Activated naive CD8-positive, alpha-beta T cell treated with anti-CD3 and anti-CD28 coated beads, Interleukin-2, amount 10 ng/mL, durations not matched to agents 7 days and 5 days (primary cell): ENCODE measurements at places on chromosomes 13 and 19. TPM values are rescaled to one million over a fixed set of nuclear protein-coding genes. Genes with fewer than 3 reads are reported as not detected.
A peak's percentile ranks its signal among the peaks of the same experiment; 100 is the strongest.

ZNF283 gene
- 11.5 TPM for total RNA-seq

DNA sequence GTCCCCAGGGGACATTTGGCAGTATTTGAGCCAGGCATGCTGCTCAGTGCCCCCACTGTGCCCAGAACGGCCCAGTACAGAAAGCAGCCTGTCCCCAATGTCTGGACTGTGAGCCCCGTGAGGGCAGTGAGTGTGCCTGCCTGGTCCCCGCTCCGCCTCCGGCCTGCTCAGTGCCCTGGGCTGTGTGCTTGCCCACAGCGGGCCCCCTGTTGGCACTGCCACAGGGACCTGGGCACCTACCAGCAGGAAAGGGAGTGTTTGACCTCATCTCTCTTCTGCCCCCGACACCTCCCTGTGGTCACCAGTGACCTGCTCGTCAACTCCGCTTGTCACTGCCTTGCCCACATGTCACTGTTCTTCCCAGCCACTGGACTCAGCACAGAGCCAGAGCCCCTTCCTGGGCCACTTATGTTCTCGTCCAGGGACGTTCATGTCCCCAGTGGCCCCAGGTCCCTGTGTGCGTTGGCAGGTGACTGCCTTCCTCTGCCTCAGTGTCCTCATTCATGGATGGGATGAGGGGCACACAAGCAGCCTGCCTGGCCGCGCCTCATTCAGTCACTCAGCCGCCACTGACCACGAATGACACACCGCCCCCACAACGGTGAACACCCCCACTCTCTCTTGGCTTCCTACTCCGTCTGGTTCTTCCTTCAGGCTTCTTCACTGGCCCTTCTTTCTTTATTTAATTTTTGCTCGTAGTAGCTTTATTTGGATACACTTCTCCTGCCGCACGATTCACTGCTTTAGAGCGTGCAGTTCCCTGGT lies 2.8 kb downstream of the FZR1 start:
- H3K4me3 ChIP-seq, result peak overlapping the region; percentile 4
- peaks cover 22% of the 10 kb centered on the region for H3K4me1 ChIP-seq
- H3K27ac ChIP-seq, result peak overlapping the region; percentile 6
- peaks cover 14% of the 10 kb centered on the region for H3K36me3 ChIP-seq
- H3K27me3 ChIP-seq, result no peaks in the 10 kb centered on the region

GRCh38 chr13:27635266-27635665 lies 13.6 kb downstream of the POLR1D start:
- H3K4me1 ChIP-seq, result peaks cover 24% of the 10 kb centered on the region
- H3K27me3 ChIP-seq, result no peaks in the 10 kb centered on the region
- H3K4me3 ChIP-seq, result no peak overlapping the region
- no peak overlapping the region for H3K27ac ChIP-seq

DNA sequence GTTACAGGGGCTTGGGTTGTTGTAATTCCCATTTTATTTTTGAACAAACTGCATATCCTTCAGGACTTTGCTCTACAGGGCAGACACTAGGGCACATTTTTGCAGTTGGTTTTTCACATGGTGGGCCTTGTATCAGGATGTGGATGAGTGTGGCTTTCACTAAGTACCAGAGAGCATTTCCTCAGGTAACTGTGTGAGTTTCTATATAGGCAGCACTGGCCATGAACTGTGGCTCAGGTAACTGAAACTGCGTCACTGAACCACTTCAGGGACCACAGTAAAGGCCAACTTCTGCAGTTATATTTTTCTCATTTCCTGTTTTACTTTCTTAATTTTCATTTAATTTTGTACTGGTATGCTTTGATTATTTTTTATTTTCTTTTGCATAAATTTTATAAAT lies 166.5 kb downstream of the ZNF486 start:
- peaks cover 3% of the 10 kb centered on the region for H3K27me3 ChIP-seq
- H3K4me3 ChIP-seq, result peak overlapping the region; percentile 15
- no peak for DNase-seq
- peaks cover 4% of the 10 kb centered on the region for H3K4me1 ChIP-seq
- peaks cover 22% of the 10 kb centered on the region for H3K36me3 ChIP-seq
- H3K27ac ChIP-seq, result peak overlapping the region; percentile 62

PSPN gene
- total RNA-seq, result 2.7 TPM

CCNE1 gene
- 23.5 TPM for total RNA-seq

- H3K4me3 ChIP-seq, result no peak overlapping the region
- no peak overlapping the region for H3K27ac ChIP-seq
- H3K27me3 ChIP-seq, result no peaks in the 10 kb centered on the region
Observed at GRCh38 chr19:30593356-30593755, 221.2 kb downstream of the ZNF536 start.

- DNase-seq, result no peak
- H3K4me1 ChIP-seq, result no peaks in the 10 kb centered on the region
Observed at GRCh38 chr19:31940396-31940795, 405.0 kb upstream of the ZNF507 start.

GRCh38 chr13:45361596-45362206 lies 20.7 kb upstream of the TPT1 start:
- peaks cover 39% of the 10 kb centered on the region for H3K4me1 ChIP-seq
- no peak overlapping the region for H3K4me3 ChIP-seq
- H3K36me3 ChIP-seq, result peaks cover 55% of the 10 kb centered on the region

DNA sequence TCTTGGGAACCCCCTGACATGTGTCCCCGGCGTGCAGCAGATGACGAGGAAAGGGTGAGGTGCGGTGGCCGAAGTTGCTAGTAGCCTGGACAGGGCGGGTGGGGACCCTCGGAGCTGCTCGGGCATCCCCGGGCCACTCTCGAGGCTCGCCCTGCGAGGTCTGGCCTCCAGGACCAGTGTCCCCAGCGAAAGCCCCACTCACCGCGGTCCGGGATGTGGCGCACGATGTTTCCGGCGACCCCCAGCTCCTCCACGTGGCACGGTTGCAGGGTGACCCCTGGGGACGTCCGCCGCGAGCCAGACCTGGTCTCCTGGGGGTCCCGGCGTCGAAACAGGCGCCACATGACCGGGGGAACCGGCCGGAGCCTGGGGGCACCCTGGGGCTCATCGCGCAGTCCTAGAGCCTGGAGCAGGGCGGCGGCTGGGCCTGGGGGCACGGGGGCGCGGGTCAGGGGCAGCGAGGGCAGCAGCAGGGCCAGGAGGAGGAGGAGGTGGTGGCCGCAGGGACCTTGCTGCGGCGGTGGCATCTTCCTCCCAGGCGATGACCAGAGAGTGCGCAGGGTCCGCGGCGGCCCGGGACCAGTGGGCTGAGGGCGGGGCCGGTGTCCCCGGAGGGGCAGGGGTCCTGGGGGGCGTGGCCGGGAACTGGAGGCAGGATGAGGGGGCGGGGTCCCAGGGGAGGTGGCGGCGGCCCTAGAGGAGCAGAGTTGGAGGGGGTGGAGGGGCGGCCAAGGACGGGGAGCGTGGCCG lies 26.0 kb downstream of the CERS1 start:
- H3K27ac ChIP-seq, result no peak overlapping the region
- peaks cover 3% of the 10 kb centered on the region for H3K27me3 ChIP-seq
- H3K4me3 ChIP-seq, result no peak overlapping the region

GRCh38 chr19:4914736-4915501 lies 5.6 kb downstream of the UHRF1 start:
- H3K4me1 ChIP-seq, result peaks cover 55% of the 10 kb centered on the region
- peak overlapping the region; percentile 99 for H3K27ac ChIP-seq
- H3K4me3 ChIP-seq, result peak overlapping the region; percentile 96
- H3K36me3 ChIP-seq, result peaks cover 44% of the 10 kb centered on the region

DNA sequence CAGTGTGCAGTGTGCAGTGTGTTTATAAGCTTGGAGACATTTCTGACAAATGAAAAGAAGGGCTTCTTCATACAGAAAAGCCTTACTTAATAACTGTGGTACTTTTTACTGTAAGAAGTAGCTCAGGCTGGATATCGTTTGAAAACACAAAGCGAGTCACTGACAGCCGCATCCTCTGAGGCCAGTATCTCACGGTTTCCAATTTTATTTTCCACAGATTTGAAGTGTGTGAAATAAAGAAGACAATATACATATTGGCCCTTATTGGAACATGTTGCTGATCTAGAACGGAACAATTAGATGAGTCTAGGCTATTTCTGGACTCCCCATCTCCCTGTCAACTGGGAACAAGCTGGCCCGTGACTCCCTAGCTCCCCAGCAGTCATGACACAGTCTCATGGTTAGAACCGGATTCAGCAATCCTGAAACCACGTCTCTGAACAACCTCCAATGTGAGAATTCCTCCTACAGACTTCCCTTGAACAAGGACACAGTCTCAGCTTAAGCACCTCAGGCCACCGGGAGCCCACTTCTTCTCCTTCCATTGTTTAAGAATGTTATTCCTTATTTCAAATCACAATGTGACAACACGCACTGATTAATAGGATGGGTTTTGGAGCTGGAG lies 484.5 kb downstream of the COG6 start:
- DNase-seq, result no peak
- H3K4me3 ChIP-seq, result no peak overlapping the region
- no peak overlapping the region for H3K27ac ChIP-seq
- peaks cover 4% of the 10 kb centered on the region for H3K36me3 ChIP-seq
- H3K4me1 ChIP-seq, result peaks cover 6% of the 10 kb centered on the region
- no peaks in the 10 kb centered on the region for H3K27me3 ChIP-seq

- no peak for DNase-seq
- no peak overlapping the region for H3K27ac ChIP-seq
- no peak overlapping the region for H3K4me3 ChIP-seq
Observed at GRCh38 chr13:95260031-95260525, 41.2 kb downstream of the ABCC4 start.

DNA sequence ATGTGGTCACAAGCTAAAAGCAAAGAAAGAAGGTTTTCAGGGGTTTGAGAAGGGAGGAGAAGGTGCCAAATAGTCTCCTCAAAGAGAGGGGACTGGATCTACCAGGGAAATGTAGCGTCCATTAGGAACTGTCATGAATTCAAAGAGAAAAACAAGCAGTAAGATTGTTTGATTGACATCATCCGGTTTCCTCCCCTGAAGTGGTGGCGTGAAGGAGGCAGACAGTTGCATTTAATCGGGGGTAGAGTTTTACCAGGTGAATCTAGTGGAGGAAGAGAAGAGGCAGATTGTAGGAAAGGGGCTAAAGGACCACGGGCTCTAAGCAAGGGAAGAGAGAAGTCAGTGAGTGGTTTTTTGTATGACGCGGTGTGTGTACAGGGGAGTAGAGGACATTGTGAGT lies 13.0 kb upstream of the CYSLTR2 start:
- no peaks in the 10 kb centered on the region for H3K36me3 ChIP-seq
- no peak overlapping the region for H3K27ac ChIP-seq
- peaks cover 12% of the 10 kb centered on the region for H3K27me3 ChIP-seq
- H3K4me1 ChIP-seq, result no peaks in the 10 kb centered on the region
- H3K4me3 ChIP-seq, result no peak overlapping the region

ZSCAN22 gene
- total RNA-seq, result 6.3 TPM

PGLYRP1 gene
- total RNA-seq, result not detected
